Midbrain (tissue), 1 donor: ENCODE measurements at places on chromosomes 3 and 15.
A peak's percentile ranks its signal among the peaks of the same experiment; 100 is the strongest.

- DNase-seq: no peak
Measured at GRCh38 chr3:54918516-54918915, 9.3 kb downstream of the LRTM1 start.

DNA sequence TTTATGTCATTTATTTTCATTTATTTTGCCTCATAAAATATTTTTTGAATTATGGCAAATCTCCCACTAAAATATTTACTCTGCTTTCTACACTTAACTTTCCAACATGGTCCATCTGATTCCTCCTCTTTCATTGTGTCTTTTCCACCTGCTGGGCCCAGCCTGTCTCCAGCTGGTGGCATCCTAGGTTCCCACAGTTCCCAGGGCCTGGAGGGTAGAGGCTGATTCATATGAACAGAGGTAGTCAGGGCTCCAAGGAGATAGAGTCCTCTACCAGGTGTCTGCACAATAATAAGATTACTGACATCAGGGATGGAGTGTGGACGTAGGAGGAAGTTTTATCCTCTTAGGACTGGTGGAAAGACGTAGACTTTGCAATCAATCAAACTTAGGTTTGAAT lies 14.3 kb downstream of the ZBTB38 start:
- no peak for DNase-seq

DNA sequence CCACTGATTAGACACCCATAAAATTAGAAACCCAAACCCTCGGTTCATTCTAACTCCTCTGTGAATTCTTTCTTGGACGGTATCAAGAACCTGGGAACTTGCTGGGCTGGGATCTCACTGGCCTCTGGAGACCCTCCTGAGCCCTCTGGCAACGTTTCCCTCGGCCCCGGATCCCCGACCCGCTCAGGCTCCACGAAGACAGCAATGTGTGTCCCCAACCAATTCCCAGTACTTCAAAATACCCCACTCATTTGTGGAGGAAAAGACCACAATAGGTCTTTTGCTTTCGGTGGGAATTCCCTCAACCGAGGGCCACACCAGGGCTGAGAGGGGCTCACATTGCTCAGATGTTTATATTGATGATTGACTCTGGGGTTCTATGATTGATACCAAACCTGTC lies 117.9 kb upstream of the PRR20G start:
- no peak for DNase-seq

DNA sequence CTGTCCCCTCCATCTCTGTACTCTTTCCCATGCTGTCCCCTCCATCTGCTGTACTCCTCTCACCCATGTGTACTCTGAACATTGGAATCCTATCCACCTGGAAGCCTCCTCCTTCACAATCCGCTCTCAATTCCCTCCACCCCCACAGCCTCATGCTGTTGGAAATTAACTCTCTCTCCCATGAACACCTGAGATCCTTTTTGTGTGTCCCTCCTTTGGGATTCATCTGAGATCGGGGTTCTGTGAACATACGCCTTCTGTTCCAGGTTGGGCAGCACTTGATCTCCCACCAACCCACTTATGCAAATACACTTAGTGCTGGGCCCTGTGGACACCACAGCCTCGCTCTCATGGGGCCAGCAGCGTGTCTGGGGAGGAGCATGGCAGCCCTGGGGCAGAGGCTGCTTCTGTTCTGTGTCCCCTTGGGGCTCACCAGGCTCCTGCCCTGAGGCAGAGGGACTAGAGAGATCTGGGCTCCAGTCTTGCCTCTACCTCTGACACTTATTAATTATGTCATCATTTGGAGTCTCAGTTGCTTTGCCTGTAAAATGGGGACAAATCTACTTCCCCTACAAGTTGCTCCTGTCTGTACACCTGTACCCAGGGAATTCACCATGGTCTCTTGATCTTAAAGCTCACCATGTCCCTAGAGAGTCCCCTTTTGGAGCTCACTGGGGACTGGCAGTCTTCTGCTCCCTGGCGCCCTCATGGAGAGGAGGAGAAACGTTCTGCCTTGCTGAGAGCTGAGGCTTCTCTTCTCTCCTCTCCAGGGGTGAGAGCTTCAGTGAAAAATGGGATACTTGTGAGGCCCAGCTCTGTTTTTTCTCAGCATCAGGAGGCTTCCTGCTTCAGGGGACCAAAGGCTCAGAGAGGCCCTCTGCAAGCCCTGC lies 42.7 kb downstream of the ITGA11 start:
- DNase-seq: no peak

DNA sequence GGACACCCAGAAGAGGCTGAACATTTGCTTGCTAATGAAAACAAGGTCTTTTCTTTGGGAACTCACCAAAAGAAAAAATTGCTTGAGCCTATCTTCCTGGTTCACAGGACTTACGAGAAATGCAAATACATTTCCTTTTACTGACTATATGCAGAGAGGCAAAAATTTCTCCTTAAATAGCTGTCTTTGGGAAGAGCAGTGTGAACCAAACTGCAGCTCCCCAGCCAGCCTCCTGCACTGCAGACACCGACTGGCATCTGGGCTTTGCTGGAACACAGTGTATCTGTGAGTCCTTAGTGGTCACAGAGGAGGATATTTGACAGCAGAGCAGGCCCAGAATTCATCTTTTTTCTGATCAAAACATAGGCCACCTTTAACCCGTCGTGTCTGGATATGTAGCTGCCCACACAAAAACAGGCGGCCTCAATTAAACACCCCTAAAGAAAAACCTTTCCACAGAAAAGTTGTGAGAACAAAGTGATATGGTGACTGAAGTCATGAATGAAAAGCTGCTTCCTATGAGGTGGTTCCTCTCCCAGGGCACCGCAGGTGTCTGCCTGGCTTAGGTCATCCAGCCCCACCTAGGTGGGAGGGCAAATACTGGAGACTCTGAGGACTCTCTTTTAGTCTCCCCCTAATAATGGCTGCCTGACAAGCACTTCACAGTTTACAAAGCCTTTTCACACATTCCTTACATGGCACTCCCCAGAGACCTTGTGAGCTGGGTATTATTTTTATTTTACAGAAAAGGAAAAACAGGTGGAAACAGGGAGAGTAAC lies 46.1 kb upstream of the TMEM158 start:
- DNase-seq: no peak

DNA sequence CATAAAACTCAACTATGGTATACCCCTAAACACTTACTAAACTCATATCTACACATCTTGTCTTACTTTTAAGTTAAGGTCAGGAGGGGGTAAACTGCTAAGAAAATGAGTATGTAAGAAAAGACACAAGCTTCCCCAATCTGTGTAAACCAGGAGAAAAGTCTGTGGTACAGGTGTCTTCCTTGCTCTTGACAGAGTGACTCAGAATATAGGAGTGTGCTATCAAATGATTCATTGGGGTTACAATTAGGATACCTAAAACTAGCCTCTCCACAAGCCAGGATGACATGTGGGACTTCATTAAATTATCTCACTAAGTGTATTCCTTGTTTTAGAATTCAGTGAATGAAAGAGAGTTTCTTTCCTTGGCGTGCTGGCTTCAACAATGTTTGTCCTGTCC lies 274.8 kb downstream of the BBX start:
- no peak for DNase-seq

DNA sequence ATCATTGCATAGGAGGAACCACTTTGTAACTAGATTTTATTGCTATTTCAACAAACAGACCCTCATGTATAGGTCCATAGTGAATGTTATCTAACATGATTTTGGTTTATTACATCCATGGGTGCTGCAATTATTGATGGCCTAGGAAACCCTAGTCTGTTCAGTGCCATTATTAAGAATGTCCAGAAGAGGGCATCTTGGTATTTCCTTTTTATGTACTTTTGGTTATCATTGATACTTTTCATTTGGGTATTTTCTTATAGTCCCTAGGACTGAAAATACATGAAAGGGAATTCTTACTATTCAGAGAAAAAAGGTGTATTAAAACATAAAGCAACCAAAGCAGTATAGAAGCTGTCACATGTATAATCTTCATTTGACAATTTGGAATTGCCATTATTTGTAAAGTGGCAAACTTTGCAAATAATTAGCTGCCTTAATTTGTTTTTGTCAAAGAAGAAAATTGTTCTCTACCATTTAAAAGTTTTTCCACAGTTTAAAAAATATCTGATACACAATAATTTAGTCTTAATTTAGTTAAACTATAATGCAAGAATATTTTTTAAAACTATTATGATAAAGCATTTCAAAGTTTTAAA lies 48.7 kb downstream of the CNOT10 start:
- DNase-seq: peak; percentile 12

DNA sequence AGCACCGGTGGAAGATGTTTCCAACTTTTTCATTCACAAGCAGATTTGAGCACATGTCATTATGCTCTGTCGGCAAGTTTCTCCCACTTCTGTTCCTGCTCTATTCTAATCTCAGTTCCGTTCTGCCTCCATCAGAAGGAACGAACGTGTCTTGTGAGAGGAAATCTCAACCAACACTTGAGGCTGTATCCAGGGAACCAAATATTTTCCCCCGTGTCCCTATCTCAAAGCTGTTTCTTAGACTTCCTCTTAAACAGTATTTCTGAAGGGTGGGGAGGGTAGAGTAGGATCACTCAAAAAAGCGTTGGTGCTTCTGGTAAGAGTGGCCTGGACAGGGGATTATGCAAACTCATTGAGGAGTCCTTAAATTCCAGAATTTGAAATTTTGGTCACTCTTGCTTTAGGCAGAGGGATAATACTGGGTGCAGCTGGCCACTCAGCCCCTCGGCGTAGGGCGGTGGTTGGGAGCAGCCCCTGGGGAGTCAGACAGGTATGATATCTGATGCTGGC lies 54.9 kb downstream of the FRMD4B start:
- no peak for DNase-seq

- peak; percentile 1 for DNase-seq
Measured at GRCh38 chr15:89899295-89899945, 5.6 kb upstream of the AP3S2 start.

DNA sequence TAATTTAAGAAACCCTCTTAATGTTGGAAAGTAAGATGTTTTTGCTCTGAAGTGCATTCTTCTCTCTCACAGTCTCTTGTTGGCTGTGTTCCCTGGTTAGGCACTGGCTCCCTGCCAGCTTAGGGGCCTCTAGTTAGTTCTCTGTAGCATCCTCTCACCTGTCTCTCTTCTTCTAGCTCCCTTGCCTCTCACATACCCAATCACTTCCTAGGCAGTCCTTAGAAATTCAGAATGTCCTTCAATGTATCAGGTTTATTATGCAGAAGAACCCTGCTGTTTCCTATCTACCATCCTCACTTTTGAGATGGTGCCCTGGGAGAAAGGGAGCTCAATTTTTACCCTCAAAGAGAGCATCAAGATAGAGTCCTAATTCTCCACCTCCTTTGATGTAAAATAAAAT lies 36.2 kb upstream of the CPNE4 start:
- DNase-seq: no peak

- no peak for DNase-seq
Measured at GRCh38 chr3:158091531-158091930, 14.7 kb downstream of the SHOX2 start.
